Fibroblast of skin of scalp (primary cell): ENCODE measurements at places on chromosomes 5 and 9.

DNA sequence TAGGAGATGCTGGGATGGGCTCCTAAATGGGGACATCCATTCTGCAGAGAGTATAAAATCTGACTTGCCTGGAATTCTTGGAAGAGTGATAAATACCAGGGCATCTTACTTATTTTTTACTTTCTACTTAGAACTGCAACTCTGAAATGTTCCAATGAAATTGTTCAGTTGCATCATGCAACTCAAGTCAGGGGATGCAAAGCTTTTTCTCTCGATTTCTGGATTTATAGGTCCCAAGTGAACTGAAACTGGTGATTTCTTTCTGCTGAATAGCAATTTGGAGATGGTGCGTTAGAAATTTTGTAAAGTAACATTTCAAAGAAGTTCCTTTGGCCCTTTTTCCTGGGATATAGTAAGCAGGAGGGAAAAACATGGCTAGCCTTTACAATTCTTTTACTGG is 238.4 kb upstream of the CD180 start:
- DNase-seq, result no peak

DNA sequence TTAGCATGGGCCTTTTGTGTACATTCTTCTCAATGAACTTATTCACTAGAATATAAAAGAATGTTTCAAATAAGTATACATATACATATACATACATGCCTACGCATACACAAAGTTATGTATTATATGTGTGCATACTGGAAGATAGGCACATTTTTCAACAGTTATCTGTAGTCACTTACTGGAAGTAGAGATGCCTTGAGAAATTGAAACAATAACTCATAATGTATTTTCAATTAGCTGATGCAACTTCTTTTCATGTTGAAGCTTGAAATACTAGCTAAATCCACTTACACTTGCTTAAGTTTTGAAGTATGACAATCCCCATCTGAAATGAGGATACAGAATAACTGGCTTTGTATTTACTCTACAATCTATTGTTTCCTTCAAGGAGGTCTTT is 469.0 kb upstream of the PTGER4 start:
- DNase-seq, result no peak

DNA sequence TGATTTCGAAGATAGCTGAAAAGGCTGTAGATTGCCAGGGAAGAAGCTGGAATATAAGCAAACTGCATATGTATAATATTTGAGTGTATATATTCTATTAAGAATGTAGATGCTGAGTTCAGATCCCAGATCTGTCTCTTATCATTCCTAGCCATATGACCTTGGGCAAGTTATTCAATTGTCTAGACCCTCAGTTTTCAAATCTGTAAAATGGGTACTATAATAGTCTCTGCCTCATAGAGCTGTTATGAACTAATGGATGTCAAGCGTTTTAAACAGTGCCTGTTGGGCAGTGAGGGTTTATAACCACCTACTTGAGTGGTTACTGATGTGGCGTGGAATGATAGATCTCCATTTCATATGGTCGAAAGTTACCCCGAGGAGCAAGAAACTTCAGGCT is 130.4 kb downstream of the GAS1 start:
- DNase-seq, result no peak

DNA sequence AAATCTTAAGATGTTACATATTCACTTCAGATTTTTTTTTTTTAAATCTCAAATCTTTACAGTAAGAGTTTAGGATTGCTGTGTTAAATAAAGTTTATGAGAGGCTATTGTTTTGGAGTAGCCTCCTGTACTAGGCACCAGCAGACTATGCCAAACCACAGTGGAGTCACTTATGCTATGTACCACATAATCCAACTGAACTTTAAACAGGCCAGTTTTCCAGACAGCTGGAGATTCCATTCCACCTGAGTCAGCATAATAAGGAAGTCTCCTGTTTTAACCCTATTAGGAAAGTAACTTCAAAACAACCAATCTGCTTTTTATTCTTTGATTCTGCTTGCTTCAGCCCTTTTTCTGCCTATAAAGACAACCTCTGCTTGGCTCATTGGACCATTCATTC is 205.2 kb downstream of the CSNK1G3 start:
- DNase-seq, result peak; percentile 90

GRCh38 chr5:92613546-92613945 is 967.5 kb downstream of the NR2F1-AS1 start:
- DNase-seq, result no peak

DNA sequence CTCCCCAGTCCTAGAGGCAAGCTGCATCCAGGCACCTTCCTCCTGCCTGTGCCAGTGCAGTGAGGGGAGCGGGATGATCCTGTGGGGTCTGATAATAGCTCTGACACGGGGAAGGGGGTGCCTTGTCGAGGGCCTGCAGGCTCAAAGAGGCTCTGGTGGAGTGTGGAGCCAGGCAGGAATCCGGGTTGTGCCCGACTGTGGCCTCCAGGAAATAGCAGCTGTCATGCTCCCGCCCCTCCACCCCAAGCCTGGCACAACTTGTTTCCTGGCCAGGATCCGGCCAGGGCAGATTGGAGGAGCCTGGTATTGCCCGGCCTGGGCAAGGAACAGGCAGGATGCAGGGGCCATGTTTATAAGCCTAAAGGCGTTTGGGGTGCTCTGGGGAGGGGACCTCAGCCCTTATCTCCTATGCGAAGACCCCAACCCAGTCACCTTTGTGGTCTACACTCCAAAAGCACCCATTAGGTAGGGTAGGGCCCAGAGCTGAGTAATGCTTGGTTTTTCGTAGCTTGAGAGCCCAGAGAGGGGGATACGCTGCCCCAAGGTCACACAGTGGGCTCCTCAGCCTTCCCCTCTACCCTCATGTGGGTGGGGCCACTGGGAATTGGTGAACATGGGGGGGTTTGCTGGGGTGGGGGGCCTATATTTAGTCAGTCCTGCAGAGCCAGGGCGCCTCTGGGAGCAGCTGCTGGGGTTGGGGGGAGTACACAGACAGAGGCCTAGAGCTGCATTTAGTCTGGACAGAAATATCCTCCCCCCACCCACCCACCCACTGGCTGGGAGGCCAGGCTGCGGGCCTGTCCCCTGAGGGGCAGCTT is 12.2 kb downstream of the CXXC5 start:
- DNase-seq, result peak; percentile 40
